Nephron progenitor cell (in vitro differentiated cells): ENCODE measurements at places on chromosomes 2 and 18.
A peak's percentile ranks its signal among the peaks of the same experiment; 100 is the strongest.

DNA sequence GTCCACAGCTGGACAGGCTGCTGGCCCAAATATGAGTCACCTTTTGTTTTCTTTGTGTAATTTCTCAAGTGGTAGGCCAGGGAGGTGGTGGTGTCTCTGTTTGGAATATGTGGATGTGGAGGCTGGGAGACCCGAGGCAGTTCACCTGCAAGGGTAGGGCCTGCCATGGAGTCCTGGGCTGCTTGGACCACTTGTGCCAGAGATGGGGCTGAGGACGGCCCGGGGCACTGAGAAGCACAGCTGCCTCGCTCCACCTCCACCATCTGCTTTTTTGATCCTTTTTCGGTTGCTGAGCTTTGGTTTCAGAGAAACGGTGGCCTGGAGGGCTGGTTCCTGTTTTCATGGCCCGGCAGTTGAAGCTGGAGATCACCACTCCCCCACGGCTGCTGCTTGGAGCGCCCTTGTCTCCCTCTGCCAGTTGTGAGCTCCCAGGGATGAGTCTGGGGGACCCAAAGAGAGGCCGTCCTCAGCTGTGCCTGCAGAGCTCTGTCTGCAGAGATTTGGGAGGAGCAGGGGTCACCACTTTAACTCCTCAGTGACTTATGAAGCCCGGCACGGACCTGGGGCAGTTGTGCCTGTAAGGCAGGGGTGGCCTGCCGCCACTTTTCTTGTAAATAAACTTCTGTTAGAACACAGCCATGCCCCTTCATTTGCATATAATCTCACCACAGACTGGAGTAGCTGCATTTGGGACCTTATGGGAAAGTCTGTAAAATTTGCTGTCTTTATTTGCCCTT is 67.6 kb upstream of the MCFD2 start:
- H3K27ac ChIP-seq: peak overlapping the region; percentile 51
- peaks cover 10% of the 10 kb centered on the region for H3K36me3 ChIP-seq
- DNase-seq: no peak
- peaks cover 48% of the 10 kb centered on the region for H3K4me1 ChIP-seq
- H3K27me3 ChIP-seq: no peaks in the 10 kb centered on the region
- no peak overlapping the region for H3K4me3 ChIP-seq

- no peak overlapping the region for H3K4me3 ChIP-seq
- H3K36me3 ChIP-seq: no peaks in the 10 kb centered on the region
- peaks cover 12% of the 10 kb centered on the region for H3K27me3 ChIP-seq
- H3K4me1 ChIP-seq: peaks cover 2% of the 10 kb centered on the region
- DNase-seq: no peak
- no peak overlapping the region for H3K27ac ChIP-seq
Measured at GRCh38 chr2:129439406-129440302, 539.8 kb upstream of the RAB6C start.

GRCh38 chr2:27832396-27832795 is 57.8 kb downstream of the RBKS start:
- DNase-seq: no peak
- H3K27ac ChIP-seq: no peak overlapping the region
- no peak overlapping the region for H3K4me3 ChIP-seq

DNA sequence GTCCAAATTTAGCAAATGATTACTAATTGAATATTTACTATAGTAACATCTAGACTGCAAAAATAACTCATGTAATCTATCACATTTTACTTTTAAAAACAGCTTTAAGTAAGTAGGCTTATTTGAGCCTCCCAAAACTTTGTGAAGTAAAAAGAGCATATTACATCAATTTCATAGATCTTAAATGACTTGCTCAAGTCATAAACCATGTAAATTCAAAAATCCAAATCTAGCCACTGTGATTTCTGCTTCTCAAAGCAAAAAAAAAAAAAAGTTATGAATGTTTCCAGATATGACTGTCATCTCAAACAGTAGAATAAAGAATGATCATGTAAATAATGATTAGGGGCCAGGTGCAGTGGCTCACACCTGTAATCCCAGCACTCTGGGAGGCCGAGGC is 37.5 kb downstream of the CACNB4 start:
- H3K27ac ChIP-seq: no peak overlapping the region
- peaks cover 9% of the 10 kb centered on the region for H3K27me3 ChIP-seq

- no peaks in the 10 kb centered on the region for H3K4me1 ChIP-seq
- DNase-seq: no peak
- no peaks in the 10 kb centered on the region for H3K27me3 ChIP-seq
- no peak overlapping the region for H3K27ac ChIP-seq
Measured at GRCh38 chr2:188391354-188391753, 99.7 kb downstream of the GULP1 start.

DNA sequence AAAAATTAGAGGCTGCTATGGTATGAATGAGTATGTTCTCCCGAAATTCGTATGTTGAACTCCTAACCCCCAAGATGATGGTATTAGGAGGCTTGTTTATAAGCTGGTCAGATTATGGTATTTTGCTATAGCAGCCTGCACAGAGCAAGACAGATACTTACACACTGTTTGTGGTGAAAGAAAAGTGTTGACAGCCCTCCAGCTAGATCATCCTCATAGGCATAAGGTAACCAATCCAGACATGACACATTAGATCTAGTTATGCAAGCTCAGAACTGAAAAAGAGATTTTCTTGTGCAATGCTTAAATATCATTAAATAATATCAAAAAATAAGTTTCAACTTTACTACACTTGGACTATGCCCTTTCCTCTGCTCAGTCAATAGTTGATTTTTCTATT is 107.1 kb downstream of the ABCA12 start:
- no peak for DNase-seq
- H3K4me3 ChIP-seq: no peak overlapping the region
- no peaks in the 10 kb centered on the region for H3K36me3 ChIP-seq
- peaks cover under 1% of the 10 kb centered on the region for H3K4me1 ChIP-seq
- no peaks in the 10 kb centered on the region for H3K27me3 ChIP-seq
- H3K27ac ChIP-seq: no peak overlapping the region
